ENCODE measurements at places on chromosomes 4 and X.

- DNase-seq = no peak
Measured at GRCh38 chr4:89788206-89789072, 48.5 kb downstream of the SNCA start.

GRCh38 chrX:153513265-153513664, 4.2 kb upstream of the ATP2B3 start:
- no peak for DNase-seq

DNA sequence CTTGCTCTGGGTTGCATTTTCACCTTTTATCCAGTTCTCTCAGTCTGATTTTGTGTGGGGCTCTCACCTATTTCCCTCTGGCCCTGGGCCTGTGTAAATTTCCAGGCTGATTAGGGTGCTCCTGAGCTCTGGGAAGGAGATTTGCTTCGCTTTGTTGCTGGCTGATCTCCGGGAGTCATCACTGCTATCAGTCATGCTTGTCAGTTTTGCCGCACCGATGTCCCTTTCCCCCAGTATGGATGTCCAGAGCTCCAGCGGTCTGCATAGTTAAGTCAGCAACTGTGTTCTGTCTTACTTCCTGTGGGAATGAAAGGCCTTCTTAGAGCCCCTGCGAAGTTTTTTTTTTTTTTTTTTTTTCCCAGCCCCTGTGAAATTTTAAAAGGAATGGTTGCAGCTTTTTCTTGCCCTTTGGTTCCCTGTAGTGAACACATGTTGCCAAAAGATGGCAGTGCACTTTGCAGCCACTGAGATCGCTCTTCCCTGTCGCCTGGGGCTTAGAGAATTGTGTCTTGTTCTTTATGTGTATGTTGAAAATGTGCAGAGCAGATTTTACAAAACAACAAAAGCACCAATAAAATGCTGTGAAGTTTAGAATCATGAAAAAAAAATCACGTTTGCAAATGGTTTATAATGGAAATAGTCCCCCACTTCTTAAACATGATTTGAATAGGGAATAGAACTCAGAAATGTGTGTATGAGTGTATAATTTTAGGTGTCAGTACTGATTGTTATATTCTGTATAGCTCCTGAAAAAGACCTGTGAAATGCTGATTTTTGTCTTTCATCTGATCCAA, 109.1 kb upstream of the SLC4A4 start:
- no peak for DNase-seq

DNA sequence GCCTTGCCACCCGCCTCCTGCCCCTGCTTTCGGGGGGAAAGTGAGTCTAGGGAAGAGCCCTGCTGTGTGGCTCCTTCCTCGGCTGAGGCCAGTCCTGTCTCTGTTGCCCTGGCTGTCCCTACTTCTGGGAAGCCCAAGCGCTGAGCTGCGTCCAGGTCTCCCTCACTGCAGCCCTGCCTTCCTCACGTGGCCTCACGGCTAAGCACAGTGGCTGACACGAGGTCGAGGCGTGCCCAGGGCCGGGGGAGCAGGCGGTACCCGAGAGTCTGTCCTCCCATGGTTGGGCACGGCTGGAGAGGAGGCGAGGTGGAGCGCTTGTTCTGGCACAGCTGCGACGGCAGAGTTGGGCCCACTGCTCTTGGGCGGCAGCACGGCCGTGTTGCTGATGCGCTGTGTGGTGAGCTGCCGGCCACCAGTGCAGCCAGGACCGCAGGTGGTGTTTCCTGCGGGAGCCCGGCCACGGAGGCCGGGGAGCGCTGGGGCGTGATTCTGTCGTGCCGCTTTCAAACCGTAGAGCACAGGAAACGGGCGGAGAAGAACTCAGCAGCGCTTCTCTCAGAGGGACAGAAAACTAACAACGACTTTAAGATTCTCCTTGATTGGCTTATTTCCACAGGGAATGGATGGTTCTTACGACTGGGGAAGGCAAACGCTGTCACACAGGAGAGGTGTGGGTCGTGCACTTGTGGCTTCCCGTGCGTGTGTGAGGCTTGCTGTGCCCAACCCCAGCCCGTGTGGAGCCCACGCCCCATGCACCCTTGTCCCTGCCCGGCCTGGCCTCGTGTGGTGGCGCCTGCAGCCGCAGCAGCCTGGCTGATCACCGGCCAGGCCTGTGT, 21.3 kb downstream of the MAEA start:
- DNase-seq = no peak

DNA sequence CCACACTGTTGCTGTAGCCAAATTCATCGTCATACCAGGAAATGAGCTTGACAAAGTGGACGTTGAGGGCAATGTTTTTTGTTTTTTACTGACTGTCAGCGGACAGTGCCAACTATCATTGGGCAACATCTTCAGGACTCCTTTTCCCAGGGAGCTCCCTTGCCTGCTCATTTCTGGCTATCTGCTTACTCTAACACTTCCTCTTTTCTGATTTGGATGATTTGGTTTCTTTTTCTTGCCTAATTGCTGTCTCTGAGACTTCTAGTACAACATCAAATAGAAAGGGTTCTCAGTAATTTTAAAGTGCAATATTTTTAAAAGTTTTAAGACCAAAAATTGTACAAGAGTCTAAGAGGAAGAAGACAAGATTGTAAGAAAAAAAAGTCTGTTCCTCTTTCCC, 92.0 kb upstream of the KLHL4 start:
- no peak for DNase-seq

DNA sequence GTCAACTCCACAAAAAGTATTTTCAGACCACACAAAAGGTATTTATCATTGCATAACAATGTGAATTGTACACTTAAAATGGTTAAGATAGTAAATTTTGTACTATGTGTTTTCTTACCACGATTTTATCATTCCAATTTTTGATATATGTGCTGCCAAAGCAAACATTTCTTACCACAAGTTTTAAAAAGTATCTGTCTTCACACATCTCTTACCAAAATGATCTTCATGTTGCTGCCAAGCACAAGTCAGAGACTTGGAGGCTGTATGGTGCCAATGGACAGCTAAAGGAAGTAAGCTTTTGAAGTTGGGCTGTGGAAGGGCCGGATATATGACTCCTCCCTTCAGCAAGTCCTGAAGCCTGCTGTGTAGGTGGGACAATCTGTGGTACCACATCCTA, 67.9 kb downstream of the TMLHE start:
- no peak for DNase-seq

DNA sequence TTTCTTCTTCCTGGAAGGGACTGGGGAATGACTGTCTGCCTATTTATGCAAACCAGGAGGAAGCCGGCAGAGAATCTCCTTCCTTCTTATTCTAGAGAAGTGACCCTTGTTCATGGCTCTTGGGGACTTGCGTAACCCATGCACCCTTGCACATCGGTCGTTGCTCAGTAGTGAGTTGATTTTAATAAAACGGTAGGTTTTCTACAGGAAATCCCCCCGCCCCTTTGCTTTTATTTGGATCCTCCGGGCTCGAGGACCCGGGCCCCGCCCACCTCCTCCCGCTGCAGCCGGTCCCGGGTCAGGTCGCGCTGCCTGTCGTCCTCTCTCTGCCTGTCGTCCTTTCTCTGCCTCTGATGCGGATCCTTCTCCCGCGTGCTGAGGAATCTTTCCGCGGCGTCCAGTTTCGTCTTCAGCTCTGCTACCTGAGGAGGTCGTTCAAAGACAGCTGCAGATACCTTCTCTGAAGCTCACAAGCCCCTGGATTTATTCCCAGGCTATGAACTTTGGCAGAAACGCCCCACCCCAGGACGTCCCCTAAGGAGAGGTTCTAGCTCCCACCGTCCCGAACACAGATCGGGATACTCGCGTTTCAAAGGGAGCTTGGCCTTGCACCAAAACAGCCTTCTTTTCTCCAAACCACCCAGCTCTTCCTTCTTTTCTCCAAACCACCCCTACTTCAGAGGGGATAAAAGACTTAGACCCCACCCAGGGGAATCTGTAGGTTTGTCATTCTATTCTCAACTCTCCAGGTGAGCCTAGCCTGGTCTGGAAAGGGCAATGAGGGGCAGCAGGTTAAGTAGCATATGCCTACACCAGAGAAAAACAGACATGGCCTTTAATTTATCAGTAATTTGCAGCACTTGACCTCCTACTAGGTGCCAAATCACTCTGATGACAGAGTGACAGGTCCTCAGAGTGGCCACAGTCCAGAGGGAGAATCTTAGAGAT, 7.0 kb downstream of the TNIP3 start:
- DNase-seq = no peak

GRCh38 chr4:42750856-42751255, 94.0 kb upstream of the ATP8A1 start:
- no peak for DNase-seq

GRCh38 chrX:41336447-41336846, 2.5 kb downstream of the DDX3X start:
- DNase-seq = no peak

DNA sequence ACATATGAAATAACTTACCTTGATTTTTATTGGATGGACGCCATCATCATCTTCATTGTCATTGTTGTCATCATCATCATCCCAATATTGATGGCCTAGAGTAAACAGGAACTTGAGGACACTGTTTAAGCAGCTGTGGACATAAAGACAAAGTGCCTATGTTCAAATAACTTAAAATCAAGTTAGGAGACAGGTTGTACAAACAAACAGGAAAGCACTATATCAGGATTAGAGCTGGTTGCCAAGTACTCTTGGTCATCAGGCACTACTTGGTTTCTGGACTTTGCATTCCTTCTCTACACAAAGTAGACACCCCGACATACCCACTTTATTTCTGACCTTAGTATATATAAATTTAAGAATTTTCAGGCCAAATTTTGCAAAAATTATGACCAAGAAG, 608.6 kb downstream of the KLHL13 start:
- no peak for DNase-seq

DNA sequence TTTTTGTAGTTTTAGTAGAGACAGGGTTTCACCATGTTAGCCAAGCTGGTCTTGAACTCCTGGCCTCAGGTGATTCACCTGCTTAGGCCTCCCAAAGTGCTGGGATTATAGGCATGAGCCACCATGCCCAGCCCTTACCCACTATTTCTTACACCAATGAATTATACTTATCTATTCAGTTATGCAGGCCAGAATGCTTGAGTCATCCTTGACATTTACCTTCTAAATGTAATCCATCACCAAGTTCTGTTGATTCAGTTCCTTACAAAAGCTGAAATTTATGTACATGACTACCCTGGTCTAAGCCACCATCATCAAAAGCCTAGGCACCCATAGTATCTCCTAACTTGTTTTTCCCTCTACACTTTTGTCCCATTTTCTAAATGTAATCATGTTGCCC, 585.7 kb downstream of the IL15 start:
- no peak for DNase-seq

- no peak for DNase-seq
Measured at GRCh38 chr4:39716356-39716755, 18.4 kb downstream of the UBE2K start.

- DNase-seq = no peak
Measured at GRCh38 chr4:38695809-38696208, 31.8 kb downstream of the KLF3 start.

GRCh38 chrX:11435568-11435967, 142.4 kb downstream of the AMELX start:
- DNase-seq = no peak

DNA sequence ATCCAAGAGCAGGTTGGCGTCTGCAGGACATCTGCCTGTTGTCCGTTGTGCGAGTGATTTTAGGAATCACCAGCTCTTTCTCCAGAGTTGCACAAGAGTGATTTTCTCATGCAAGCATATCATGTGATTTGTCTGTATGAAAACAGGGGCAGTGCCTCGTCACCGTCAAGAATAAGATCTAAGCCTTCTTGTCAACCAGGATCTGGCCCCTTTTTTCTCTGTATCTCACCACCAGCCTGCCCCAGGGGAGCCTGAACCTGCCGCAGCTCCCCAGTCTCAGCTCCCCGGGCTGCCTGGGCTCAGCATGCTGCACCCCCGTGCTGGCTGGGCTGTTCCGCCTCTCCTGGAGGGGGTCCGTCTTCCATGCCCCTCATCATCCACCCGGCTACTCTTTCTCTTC, 90.5 kb downstream of the STOX2 start:
- no peak for DNase-seq

DNA sequence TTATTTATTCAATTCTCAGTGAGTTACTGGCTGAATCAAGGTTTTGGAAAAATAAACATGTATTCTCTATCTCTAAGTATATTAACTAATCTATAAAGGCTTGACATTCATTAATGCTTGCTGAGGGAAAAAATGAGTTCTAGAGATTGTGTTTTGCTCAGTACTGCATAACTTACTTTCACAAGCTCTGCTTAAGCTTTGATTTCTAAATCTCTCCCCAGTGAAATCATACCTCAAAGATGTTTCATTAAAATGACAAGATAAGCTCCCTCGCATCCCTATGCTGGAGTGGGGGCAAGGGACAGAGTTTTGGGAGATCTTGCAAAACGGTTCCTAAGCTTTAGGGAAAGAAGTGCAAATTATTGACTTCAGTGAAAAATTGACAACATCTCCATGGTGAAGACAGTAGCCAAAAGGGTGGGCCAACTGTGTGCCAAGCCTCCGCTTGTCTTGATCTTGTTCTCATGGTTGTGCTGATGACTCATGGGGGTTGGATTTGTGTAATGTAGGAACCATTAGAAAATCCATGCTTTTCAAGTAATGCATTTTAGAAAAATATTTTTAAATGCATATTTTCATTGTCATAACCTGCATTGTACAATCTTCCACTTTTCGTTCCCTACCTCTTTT, 521.4 kb downstream of the RPA4 start:
- DNase-seq = no peak

- DNase-seq = no peak
Measured at GRCh38 chr4:37095925-37096324, 148.6 kb upstream of the NWD2 start.

GRCh38 chr4:156146571-156146970, 192.9 kb upstream of the CTSO start:
- DNase-seq = no peak

DNA sequence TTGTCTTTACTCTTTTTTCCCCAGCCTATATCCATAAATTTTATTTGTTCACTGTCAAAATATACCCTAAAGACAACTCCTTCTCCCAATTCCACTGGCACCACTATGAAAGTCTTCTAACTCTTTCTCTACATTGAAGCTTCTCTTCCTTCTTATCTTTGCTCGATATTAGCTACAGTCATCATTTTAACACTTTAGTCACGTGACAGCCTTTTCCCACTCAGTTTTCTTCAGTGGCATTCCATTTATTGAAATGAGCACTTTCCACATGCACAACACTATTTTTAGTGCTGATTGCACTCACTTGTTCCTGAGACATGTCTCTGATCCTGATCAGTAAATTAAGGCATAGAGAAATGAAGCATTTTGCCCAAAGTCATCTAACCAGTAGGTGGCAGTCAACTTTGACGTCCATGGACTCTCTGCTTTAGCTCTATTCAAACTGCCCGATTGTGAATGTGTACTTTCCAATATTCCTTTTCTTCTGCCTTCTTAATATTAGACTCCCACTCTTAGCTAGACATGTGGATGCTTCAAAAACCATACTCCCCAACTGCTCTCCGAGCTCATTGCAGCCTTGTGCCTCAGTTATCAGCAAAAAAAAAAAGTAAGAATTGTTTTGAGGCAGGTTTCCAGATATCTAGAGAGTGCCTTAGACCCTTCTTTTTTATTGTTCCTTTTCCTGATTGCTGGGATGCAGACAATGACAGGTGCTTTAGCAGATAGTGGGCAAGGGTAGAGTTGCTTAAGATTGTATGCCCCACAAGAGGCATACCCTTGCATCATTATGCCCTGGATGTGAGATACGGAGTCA, 394.4 kb upstream of the ADGRL3 start:
- DNase-seq = no peak

- no peak for DNase-seq
Measured at GRCh38 chr4:121541696-121542095, 155.1 kb downstream of the ANXA5 start.
